ENCODE measurements at places on chromosomes 7 and 10.

GRCh38 chr10:130121486-130122079 lies 11.0 kb upstream of the C10orf143 start:
- no peak for DNase-seq

- DNase-seq, result peak; percentile 21
These were observed 120.7 kb downstream of the PRKAG2 start for GRCh38 chr7:151756076-151756731.

DNA sequence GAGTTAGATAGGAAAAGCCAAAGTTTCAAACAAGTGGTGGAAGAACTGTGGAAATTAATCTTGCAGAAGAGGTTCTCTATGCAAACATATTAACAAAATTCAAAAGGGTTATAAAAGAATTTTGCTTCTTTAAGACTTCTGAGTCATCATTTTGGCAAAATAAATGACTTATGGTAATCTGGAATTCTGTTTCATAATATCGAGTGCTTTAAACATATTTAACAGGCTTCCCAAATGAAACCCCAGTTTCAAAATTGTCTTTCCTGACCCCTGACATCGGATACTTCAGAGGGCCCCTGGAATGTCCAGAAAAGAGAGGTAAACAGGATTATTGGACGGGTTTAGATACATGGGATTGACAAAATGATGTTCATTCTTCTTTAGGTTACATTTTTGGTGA lies 444.6 kb downstream of the HTR7 start:
- no peak for DNase-seq

DNA sequence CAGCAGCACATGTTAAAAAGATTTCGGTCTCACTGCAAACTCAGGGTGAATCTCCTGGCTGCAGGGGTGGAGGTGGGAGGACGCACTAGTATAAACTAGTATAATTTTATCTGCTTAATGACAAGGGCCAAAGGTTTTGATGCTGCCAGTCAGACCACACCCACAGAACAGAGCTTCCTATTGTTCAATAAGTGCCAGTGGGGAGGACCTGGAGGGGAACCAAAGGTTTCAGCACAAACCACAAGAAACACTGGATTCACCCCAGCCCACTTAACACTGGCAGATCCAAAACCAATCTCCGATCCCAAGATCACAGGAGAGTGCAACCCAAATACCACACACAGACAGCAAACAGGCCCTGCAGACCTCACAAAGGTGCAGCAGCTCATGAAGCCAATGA lies 6.6 kb downstream of the VOPP1 start:
- no peak for DNase-seq

GRCh38 chr10:16663444-16663843 lies 141.8 kb upstream of the C1QL3 start:
- DNase-seq, result no peak

GRCh38 chr10:15901889-15902288 lies 41.6 kb upstream of the MINDY3 start:
- DNase-seq, result no peak

DNA sequence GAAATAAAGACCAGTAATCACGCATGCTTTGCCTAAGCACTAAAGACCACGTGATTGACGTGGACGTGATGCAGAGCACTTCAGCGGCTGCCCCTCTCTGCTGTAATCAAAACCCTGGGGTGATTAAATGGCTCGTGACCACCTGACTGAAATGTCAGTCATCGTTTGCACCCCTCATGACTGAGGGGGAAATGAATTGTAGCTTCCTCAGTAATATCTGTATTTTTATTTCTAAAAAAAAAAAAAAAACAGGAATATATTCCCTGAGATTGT lies 148.1 kb upstream of the RSU1 start:
- DNase-seq, result no peak

GRCh38 chr7:95549818-95550529 lies 46.3 kb downstream of the PDK4 start:
- DNase-seq, result peak; percentile 40

DNA sequence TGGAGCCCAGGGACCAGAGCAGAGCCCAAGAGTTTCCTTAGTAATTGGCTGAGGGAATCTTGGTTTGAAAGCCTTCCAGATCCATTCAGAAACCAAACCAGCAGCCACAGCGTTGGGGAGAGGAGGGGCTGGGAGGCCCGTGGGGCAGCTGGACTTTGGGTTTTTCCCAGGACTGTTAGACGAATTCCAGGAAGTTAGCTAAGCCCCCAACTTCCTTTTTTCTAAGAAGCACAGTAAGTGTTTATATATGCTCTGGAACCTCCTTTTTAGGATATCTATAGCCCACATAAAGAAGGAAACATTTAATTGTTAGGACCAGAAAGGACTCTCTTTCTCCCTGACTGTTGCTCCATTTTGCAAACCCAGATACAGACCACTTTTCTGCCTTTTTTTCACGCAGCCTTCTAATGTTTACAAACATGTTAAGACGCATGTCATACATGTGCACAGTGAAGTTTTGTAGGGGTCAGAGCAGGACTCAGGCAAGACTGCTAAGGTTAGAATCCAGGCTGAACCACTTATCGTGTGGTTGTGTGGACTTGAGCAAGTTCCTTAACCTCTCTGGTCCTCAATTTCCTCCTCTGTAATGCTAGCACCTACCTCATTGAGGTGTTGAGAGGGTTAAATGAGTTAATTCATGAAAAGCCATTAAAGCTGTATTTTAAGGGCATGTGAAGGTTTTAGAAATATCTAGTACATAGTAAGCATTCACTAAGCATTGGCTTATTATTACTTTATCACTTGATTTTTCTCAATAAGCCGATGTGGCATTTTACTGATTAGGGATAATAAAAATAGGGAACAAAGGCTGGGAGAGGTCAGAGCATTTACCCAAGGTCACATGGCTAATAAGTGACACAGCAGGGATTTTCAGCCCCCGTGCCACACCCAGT lies 42.4 kb downstream of the TBATA start:
- DNase-seq, result peak; percentile 90

GRCh38 chr7:21704359-21704758 lies 161.5 kb downstream of the DNAH11 start:
- DNase-seq, result no peak

DNA sequence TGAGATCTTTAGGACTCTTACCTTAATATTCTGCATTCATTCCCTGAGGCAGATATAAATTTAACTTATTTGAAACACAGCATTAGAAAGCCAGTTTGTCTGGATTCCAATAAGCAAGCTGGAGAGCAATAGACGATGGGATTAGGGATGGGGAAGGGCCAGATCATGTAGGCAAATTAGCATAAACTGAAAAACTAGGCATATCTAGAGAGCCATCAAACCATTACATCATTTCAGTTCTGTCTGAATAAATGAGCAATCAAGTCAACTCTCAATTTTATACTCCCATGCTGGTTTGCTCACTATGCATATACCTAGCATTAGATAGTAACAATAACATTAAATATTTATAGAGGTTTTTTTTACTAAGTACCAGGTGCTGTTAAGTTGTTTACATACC lies 583.6 kb upstream of the LRRN3 start:
- DNase-seq, result no peak

DNA sequence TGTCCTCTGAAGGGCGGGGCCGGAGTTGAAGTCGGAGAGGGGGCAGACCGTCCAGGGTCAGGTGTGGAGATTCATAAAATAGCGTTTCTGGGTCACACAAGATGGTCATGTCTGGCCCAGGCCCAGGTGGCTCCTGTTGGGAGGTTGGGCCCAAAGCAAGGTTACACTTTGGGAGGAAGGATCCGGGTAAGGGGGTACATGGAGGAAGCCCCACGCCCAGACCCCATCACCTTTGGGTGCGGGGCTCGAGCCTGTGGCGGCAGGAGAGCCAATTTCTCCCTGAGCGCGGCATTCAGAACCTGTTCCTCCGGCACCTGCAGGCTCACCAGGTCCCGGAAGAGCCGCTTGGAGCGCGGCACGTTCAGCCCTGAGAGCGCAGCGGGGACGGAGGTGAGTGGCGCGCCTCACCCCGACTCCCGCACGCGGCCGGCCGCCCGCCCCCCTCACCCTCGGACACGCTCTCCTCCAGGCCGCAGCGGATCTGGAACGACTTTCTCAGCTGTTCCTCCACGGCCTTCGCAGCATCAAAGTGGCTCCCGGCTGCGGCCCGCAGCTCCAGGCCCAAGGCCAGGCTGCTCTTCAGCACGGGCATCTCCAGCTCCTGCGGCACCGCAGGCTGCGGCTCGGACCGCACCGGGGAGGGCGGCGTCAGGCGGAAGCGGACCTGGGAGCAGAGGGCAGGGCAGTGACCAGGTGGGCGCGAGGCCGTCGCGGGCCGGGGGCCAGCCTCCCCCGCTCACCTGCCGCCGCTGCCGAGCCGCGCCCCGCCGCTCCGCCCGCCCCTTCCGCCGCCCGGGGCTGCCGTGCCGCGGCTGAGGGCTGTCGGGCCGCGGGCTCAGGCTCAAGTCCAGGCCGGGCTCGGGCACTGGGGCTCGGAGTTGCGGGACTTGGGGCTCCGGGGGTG lies 644 bp downstream of the PPP1R35 start:
- peak; percentile 52 for DNase-seq

- DNase-seq, result no peak
These were observed 103.9 kb downstream of the LRRC4 start for GRCh38 chr7:127927348-127927696.

- no peak for DNase-seq
These were observed 64.9 kb upstream of the WAPL start for GRCh38 chr10:86586516-86586915.

DNA sequence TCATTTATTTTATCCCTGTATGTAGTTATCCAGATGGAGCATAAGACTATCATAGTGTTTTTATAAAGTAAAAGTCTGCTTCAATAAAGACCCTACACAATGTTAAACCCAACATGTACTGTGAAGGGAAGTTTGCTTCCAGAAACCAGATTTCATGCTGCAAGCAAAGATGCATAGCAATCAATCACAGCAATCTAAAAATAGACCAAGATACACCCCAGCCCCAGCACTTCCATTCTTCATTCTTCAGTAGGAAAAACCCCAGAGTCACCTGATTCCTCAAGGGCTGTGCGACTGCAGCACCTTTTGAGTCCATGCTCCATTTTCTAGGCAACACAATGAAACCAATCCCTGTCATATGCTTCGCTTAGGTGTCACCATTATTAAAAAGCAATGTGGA lies 66.9 kb upstream of the PDE1C start:
- DNase-seq, result no peak

DNA sequence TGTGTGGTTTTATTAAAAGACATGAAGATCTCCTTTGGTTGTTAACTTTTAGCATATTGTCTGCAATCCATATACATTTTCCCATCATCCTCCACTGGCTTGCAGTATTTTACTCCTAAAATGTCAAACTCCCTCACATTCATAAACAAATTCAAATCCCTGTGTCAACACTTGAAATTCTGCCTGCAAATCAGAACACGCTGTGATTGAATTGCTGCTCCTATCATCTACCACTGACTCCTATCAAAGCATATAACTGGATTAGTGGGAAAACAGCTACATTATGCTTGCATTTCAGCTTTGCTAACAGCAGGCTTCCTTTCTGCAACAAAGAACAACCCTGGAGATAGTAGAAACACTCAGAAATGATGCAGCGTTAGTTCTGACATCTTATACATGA lies 281.8 kb upstream of the HGF start:
- DNase-seq, result no peak

GRCh38 chr10:88886557-88886956 lies 6.5 kb downstream of the STAMBPL1 start:
- no peak for DNase-seq

DNA sequence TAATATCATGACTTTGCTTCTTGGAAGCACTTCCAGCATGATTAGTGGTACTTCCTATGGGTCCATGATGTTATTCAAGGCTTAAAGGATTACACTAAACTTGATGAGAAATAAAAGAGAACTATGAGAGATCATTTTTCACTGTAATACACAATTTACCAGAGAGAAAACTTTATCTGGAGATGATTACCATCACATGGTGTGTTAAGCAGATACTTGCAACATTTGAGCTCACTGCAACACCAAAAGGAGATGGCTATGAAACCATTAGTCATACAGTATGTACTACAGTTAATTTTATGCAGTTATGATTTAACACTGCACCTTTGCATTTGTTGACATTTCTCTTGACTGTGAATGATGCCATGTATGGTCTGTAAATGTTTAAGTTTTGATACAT lies 311.3 kb upstream of the AOAH start:
- no peak for DNase-seq

- DNase-seq, result no peak
These were observed 69.6 kb downstream of the AKAP9 start for GRCh38 chr7:92010215-92010614.

DNA sequence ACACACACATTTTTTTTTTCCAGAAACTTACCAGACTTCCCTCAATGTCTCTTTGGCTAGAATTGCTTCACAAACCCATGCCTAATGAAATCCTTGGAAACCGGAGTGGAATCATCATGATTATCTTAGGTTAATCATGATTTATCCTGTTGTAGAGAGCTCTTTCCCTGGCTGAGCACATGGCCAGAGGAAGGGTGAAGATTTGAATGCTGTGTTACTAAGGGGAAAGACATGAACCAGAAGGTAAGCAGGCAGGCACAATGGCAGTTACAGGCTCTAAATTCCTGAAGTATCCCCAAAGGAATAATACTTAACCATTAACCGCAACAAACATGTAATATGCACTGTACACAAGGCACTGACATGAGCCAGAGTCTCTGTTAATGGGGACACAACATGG lies 4.1 kb upstream of the RNF148 start:
- no peak for DNase-seq

DNA sequence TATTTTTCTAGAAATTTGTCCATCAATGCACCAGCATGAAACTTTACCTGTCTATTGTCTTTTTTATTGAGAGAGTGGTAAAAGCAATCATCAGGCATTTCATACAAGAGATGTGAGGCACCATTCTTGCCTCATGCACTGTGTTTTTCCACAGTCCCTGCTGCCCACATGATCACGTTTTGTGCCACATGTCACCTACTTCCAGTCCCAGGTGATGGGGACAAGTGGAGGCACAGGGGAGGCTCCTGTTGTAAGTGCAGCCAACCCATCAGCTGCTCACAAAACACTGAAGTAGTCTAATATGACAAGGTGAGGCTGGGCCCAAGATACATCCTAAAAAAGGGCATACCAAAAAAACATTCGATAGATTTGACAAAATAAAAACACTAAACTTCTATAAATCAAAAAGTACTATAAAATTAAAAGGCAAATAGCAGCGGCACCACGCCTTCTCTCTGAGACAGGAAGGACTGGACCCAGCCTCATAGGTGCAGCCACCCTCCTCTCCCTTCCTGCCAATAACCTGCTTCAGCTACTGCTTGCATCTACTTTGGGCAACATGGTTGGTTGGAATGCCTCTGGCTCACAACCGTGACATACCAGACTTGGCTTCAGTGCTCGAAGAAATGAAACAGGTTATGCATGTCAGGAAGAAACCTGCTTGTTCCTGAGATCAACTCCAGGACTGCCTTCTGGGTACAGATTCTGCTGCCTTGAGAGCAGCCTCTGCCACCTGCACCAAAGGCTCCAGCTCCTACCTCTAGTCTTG lies 2.3 kb downstream of the ZC3HAV1L start:
- no peak for DNase-seq

GRCh38 chr10:20040012-20040411 lies 223.8 kb downstream of the PLXDC2 start:
- no peak for DNase-seq

All from GM03348 (cell line).